CD4-positive, alpha-beta T cell treated with Interleukin-21 for 1 hour (primary cell): ENCODE measurements at places on chromosomes 5 and 9.

DNA sequence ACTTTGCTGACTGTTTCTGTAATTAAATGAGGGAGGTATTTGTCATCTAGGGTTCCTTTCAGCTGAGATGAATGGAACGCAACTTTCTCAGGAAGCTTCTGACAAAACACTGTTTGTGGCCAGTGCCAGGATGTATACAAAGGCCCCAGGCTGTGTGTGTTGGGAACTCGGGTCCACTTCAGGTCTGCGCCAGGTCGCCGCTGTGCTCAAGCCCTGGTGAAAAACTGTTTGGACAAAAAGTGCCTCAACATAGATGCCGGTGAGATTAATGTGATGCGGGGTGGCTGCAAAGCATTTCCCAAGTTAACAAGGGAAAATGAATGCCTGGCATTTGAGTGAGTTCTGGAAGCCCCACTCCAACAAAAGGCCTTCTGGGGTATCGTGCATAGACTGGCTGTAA lies 156.4 kb downstream of the GABBR2 start:
- no peak for DNase-seq

- DNase-seq, result no peak
Observed at GRCh38 chr9:68533678-68534077, 7.0 kb downstream of the TMEM252 start.

- DNase-seq, result no peak
Observed at GRCh38 chr5:82717738-82718137, 359.5 kb downstream of the TMEM167A start.

DNA sequence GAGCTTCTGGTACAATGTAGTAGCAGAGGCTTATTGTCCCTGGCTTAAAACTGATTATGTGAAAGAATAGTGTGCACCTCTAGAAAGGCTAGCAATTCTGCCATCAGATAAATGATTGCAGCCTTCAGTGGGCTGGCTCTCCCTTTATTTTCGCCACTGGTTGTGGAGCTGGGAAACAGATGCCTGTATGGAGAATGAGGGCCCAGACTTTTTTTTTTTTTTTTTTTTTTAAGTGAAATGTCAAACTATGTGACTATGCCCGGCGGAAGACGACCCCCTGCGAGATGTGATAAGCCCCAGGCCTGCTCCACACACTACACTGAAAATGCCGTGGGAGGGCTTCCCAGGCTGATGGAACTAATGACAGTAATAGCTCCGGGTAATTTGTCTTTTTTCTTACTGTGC lies 28.7 kb downstream of the ISL1 start:
- DNase-seq, result no peak

DNA sequence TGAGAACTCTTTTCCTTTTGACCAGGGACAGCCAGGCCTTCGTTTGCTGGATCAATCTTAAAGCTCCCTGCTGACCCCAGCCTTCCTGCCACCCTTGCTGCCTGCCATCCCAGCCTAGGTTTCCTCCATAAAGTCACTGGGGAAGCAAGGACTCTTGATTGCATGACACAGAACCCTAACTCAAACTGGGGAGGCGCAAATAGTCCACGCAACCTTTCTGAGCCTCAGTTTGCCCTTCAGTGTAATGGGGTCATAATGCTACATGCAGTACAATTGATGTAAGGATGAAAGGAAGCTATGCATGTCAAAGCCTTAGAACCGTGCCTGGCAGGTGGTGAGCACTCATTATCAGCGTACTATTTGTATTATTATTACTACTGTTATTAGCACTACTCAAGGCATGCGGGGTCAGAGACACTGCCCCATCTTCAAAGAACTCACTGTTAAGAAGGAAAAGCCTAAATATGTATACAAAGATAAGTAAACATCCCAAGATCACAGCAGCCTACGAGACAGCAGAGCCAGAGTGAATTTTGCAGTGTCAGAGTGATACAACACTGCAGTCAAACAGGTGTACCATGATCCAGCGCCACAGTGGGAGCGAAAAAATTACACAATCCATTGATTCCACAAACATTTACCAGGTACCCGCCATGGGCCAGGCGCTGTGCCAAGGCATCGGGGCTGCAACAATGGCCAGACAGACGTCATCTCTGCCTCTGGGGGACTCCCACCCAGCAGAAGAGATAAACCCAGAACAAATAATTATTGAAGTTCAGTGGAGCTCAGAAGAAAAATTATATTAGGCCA lies 16.9 kb upstream of the CPLX2 start:
- DNase-seq, result no peak

GRCh38 chr9:80890124-80890523 lies 799.2 kb downstream of the TLE1 start:
- no peak for DNase-seq

GRCh38 chr9:2465921-2466460 lies 155.6 kb upstream of the VLDLR start:
- DNase-seq, result no peak

DNA sequence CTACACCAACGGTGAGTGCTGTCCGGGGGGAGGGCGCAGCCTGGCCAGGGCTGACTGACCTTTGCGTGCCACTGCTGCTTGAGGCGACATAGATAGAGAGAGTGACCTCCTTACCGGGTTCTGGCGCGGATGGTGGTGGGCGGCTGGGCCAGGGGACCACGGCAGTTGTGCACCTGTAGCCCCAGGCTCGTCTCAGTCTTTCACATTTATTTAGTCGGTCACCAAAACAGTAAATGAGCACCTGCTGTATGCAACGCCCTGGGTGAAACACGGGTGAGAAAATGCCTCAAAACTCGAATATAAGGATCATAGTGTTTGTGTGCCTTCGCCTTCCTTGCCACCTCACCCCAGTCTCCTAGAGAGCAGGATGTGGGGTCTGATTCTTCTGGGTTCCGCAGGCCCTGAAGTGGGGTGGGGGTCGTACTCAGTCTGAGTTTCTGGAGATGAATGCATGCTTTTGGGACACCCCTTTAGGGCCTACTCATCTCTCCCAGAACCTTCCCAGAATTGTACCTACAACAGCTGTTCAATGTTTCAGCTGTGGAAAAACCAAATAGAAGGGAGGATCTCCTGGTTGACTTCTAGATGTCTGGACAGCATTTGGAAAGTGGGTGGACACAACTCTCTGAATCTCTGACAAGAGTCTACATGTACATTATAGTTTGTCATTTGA lies 714 bp downstream of the SEC24A start:
- peak; percentile 8 for DNase-seq

- no peak for DNase-seq
Observed at GRCh38 chr9:5556101-5556705, 45.9 kb downstream of the PDCD1LG2 start.

- no peak for DNase-seq
Observed at GRCh38 chr5:52748590-52748989, 39.1 kb upstream of the ITGA1 start.

GRCh38 chr5:132971483-132972435 lies 8.3 kb upstream of the AFF4 start:
- DNase-seq, result no peak

DNA sequence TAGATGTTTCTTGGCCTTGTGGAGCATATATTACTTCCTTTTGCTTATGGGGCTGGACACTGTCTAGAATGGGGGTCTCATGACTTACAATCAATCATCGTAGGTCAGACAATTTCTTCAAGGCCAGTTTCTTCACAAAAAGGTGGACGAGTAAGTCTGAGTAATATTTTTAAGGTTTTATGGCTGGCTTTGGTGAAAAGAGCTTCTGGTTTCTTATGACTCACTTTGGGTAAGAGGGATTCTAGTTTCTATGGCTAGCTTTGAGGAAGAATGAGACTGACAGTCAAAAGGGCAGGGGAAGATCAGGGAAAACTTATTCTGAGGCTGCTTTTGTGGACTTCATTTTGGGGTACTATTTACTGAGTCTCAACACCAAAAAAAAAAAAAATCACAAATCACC lies 2067.2 kb upstream of the C9orf72 start:
- DNase-seq, result no peak

DNA sequence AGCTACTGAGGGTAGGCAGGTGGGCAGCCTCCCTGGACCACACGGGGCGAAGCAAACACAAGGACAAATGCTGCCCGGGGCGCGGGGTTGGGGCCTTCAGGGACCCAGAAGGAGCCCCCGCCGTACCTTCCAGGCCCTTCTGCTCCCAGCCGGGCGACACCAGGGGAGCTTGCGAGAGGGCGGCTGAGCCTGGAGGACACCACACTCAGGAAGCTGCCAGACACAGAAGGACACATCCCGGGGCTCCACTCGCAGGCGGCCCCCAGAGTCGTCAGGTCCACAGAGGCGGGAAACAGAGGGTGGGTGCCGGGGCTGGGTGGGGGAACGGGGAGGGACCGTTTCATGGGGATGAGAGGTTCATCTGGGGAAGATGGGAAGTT lies 58.5 kb upstream of the UBAC1 start:
- DNase-seq, result no peak

DNA sequence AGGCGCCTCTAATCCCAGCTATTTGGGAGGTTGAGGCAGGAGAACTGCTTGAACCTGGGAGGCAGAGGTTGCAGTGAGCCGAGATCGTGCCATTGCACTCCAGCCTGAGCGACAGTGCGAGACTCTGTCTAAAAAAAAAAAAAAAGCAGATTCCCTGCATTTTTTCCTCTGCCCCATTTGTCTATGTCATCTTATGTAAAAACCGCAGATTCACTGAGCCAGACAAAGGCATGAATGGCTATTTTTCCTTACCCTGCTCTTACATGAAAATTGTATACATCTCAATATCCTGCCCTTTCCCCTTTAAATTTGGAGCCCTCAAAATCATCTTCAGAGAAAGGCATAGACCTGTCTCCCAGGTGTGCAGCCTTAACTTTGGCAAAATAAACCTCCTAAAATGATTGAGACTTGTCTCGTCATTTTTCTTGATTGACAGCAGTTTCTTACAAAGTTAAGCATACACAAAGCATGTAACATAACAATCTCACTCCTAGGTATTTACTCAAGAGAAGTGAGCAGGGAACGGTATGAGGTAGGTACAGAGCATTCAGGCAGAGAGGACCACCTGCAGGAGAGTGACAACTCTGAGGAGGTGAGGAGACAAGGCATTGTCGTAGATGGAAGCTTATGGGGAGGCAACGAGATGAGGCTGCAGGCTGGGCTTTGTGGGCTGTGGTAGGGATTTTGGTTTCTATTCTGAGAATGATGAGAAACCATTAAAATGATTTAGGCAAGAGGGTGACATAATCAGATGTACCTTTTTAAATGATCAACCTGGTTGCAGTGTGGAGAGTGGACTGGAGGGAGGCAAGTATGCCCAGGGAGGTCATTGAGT lies 65.7 kb upstream of the IL6ST start:
- DNase-seq, result peak; percentile 19

DNA sequence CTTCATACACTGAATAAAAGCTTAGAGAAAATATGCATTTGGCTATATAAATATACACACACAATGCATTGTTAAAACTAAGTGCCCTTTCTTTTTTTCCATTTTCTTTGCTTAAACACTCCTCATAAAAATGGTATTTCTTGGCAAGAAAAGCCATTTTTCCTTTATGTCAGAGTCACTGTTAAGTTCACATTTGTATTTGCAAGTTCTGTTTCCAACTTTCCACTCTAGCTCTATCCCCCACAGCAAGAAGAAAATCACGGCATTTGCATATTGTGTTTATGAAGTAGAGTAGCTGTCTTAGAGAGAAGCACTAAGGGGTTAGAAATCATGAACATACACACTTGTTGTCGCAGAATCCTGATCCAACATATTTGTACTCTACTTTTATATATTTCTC lies 662.1 kb upstream of the MEF2C start:
- no peak for DNase-seq

GRCh38 chr9:107138261-107138992 lies 144.7 kb upstream of the RAD23B start:
- DNase-seq, result no peak

- no peak for DNase-seq
Observed at GRCh38 chr5:145226726-145227125, 608.4 kb downstream of the PRELID2 start.

DNA sequence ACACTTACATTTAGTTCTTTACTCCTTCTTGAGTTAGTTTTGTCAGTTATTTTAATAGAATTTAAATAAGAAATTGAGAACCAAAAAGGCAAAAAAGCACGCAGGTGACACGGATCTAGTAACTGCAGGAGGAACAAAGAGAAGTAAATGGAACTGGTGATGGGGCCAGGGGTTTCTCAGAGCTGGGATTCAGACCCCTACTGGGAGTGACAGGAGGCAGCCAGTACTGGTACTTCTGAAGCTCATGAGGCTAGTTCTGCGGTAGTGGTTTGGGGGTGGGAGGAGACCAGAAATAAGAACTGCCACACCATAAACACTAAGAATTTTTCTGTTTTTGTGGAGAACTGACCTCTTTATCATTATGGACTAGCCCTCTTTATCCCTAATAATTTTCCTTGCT lies 48.2 kb downstream of the OXCT1 start:
- no peak for DNase-seq

GRCh38 chr9:76987594-76988200 lies 31.8 kb upstream of the FOXB2 start:
- peak; percentile 9 for DNase-seq

DNA sequence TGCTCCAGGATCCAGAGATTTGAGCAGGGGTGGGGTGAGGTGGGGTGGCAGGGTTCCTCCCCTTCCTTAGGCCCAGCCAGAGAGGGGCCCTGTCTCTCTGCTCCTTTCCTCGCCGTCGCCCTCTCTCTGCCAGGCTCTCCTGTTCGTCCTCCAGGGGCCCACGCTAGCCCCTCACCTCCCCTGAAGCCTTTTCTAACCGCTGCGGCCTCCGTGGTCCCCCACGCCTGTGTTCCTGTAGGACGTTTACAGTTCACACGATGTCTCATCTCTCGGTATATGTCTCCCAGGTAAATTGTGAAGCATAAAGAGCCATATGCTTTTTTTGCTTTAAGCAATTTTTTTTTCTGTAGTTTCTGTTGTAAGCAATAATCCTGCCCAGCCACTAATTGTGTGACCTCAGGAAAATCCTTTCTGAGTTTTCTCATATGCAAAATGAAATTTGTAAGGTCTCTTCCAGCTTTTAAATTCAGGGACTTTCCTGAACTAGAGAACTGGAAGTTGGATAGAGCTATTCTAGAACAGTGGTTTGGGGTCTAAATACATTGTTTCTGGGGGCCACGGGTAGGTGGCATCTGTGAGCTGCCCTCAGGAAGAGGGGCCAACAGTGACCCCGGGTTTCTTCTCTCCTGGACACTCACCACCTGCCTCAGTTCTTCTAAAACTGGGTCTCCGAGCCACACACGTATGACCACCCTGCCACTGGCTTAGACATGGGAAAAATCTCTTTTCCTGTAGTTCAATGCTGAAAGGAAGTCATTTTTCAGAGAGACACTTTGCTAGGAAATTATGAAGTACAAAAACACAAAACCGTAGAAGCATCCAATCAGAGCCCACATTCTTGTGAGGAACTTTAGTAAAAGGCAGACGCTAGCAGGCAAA lies 50.2 kb upstream of the ZNF366 start:
- no peak for DNase-seq

- DNase-seq, result peak; percentile 6
Observed at GRCh38 chr5:72523960-72524582, 16.9 kb upstream of the ZNF366 start.

DNA sequence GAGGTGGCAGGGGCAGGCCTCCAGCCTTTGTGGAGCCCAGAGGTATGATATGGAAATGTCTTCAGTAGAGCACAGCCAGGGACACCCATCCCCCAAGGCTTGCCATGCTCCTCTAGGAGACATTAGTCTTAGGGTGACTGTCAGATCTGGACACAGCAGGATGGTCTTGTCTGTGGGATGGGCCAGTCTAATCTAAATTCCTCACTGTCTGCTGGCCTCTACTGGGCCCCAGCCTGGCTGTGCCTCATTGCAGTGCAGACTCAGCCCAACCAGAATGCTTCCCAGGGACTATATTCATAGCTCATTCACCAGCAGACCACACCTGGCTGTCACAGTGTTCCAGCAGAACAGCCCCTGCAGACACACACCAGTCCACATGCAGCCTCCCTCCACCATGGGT lies 129.5 kb upstream of the MRPS30 start:
- DNase-seq, result no peak
